ENCODE measurements at places on chromosomes 12 and 14.

DNA sequence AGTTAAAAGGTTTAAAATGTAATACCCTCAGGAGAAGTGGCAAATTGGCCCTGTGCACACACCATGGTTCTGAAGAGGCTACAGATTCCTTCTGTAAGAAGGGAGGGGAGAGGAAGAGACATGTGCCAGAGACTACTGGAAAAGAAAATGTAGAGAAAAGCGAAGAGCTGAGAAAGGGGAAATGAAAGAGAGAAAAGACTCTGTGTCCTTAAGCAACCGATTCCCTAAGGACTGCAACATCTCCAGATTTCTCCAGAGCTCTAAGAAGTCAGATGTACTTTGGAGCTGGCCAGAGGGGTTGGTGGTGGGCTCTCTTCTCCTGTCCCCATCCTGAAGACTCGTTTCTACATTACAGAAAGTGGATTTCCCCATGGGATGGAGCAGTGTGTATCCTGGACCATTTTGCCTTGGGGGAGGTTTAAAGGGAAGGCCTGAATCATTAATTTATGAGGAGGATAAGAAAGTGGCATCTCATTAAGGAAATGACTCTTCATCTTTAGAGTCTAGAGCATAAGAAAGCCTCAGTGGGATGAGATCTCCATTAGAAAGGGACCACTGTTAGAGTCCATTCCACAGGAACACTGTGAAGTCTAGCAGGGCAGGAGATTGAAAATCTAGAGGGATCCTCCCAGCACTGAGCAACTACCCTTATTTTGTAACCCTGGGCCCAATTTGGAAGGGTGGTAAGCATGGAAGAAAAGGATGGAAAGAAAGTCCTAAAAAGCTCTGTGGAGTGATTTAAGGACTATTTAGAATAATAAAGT is 45.5 kb upstream of the FUT8 start:
- H3K36me3 ChIP-seq = no peaks in the 10 kb centered on the region
- no peak overlapping the region for H3K27ac ChIP-seq
- DNase-seq = no peak
- H3K27me3 ChIP-seq = no peaks in the 10 kb centered on the region
- H3K4me3 ChIP-seq = no peak overlapping the region
- no peaks in the 10 kb centered on the region for H3K4me1 ChIP-seq

DNA sequence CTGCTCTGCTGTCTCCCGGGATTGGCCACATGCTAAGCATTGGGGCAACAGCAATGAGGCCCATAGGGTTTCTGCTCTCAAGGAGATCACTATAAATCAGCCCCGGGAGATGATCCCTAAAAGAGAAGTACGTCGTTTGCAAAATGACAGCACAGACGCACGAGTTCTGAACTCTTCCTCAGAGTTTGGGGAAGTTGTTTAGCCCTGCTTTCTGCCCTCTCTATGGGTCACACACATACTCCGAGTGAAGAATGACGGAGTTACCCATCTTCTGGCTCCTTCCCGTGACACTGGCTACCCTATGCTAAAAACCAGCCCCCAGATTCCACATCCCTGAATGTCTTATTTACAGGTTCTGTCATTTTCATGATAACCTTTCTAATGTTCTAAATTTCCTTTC is 258.0 kb upstream of the PLEKHG7 start:
- no peak overlapping the region for H3K27ac ChIP-seq
- no peaks in the 10 kb centered on the region for H3K27me3 ChIP-seq
- H3K4me1 ChIP-seq = no peaks in the 10 kb centered on the region
- no peaks in the 10 kb centered on the region for H3K36me3 ChIP-seq
- no peak for DNase-seq
- no peak overlapping the region for H3K4me3 ChIP-seq

- H3K4me1 ChIP-seq = no peaks in the 10 kb centered on the region
- H3K36me3 ChIP-seq = no peaks in the 10 kb centered on the region
- no peak for DNase-seq
- H3K4me3 ChIP-seq = no peak overlapping the region
Observed at GRCh38 chr12:69068448-69068847, 135.5 kb upstream of the CPM start.

DNA sequence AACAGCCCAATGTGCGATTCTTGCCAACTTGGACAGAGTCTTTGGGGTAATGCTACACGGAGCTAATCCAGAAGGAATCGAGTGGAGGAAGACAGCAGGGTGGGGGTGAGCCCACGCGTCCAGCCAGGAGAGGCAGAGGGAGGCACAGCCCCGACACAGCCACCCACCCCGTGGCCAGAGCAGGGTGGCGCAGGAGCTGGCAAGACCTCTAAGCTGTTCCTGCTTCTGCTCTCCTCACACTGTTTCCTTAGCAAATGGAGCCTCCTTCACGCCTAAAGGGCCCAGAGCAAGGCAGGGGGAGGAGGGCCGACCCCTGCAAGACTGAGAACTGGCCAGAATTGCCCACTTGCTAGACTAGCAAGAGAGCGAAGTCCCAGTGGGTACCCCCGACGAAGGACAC is 91.5 kb downstream of the FBXL14 start:
- no peak overlapping the region for H3K27ac ChIP-seq
- H3K4me1 ChIP-seq = peaks cover 4% of the 10 kb centered on the region
- no peak overlapping the region for H3K4me3 ChIP-seq
- H3K36me3 ChIP-seq = no peaks in the 10 kb centered on the region

DNA sequence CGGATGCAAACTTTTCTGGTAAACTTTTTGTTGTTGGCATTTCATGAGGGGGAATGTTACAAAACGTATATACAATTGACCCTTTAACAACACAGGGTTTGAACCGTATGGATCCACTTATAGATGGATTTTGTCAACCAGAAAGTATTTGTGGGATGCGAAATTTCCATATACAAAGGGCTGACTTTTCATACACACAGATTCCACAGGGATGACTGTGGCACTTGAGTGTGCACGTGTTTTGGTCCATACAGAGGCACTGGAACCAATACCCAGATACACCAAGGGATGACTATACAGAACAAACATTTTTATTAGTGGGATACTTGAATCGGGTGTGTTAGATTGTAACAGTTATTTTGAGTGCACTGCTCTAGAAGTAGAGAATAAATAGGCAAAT is 29.8 kb upstream of the CCT2 start:
- no peaks in the 10 kb centered on the region for H3K27me3 ChIP-seq
- no peak overlapping the region for H3K4me3 ChIP-seq
- no peaks in the 10 kb centered on the region for H3K4me1 ChIP-seq
- DNase-seq = no peak

GRCh38 chr14:64605926-64606685 is 56.3 kb downstream of the PPP1R36 start:
- no peak for DNase-seq
- no peak overlapping the region for H3K4me3 ChIP-seq
- H3K4me1 ChIP-seq = no peaks in the 10 kb centered on the region
- no peaks in the 10 kb centered on the region for H3K27me3 ChIP-seq
- no peaks in the 10 kb centered on the region for H3K36me3 ChIP-seq

DNA sequence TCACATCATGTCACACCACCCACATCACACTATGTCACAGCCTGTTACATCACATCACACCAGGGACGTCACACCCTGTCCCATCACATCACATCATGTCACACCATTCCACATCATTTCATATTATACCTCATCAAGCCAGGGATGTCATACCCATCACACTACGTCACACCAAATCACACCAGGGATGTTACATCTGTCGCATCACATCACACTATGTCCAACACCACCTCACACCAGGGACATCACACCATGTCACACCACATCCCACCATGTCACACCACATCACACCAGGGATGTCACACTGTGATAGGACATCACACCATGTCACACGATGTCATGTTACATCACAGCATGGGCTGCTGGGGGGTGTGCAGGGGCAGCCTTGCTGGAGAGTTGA is 110.6 kb downstream of the TMEM121 start:
- H3K4me3 ChIP-seq = no peak overlapping the region
- no peaks in the 10 kb centered on the region for H3K27me3 ChIP-seq
- H3K4me1 ChIP-seq = no peaks in the 10 kb centered on the region
- no peaks in the 10 kb centered on the region for H3K36me3 ChIP-seq
- DNase-seq = no peak
- no peak overlapping the region for H3K27ac ChIP-seq

DNA sequence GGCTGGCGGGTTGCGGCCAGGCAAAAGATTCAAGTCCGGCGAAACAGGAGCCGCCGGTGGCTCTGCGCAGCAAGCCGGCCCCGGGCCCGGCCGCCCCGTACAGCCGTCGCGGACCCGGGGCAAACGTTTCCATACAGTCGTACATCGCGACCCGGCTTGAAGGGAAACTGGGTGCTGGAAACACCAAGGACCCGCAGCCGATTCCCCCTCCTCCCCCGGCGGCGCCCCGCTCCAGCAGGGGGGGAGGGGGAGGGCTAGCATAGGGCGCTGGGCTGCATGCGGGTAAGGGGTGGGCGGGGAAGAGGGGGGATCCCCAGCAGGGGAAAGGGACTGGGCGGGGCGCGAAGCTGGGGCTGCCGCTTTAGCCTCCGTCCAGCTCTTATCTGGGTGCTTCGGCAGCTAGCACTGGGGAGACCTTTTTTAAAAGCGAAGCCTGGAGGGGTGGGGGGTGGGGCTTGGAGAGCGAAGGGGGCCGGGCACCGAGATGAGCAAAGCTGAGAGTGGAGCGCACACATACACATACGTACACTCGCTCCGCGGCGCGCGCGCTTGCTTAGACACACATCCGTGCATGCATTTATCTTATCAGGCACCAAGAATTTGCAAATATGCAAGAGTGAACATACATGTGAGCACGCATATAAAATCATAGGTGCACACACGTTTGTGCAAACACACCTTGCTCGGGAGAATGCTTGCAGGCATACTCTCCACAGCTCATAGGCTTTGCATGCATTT is 11.9 kb downstream of the RARG start:
- H3K4me1 ChIP-seq = peaks cover 69% of the 10 kb centered on the region
- H3K27ac ChIP-seq = peak overlapping the region; percentile 57
- peak overlapping the region; percentile 96 for H3K4me3 ChIP-seq
- H3K27me3 ChIP-seq = no peaks in the 10 kb centered on the region

- no peaks in the 10 kb centered on the region for H3K36me3 ChIP-seq
- no peaks in the 10 kb centered on the region for H3K4me1 ChIP-seq
- H3K27me3 ChIP-seq = no peaks in the 10 kb centered on the region
Observed at GRCh38 chr14:73227812-73228781, 9.2 kb upstream of the PAPLN start.

- no peaks in the 10 kb centered on the region for H3K4me1 ChIP-seq
- no peak overlapping the region for H3K4me3 ChIP-seq
- H3K27ac ChIP-seq = no peak overlapping the region
- no peaks in the 10 kb centered on the region for H3K27me3 ChIP-seq
Observed at GRCh38 chr12:104971306-104971705, 13.2 kb upstream of the SLC41A2 start.

- no peaks in the 10 kb centered on the region for H3K4me1 ChIP-seq
- no peak overlapping the region for H3K27ac ChIP-seq
- H3K4me3 ChIP-seq = no peak overlapping the region
- DNase-seq = no peak
Observed at GRCh38 chr12:19244312-19244711, 114.8 kb downstream of the PLEKHA5 start.

DNA sequence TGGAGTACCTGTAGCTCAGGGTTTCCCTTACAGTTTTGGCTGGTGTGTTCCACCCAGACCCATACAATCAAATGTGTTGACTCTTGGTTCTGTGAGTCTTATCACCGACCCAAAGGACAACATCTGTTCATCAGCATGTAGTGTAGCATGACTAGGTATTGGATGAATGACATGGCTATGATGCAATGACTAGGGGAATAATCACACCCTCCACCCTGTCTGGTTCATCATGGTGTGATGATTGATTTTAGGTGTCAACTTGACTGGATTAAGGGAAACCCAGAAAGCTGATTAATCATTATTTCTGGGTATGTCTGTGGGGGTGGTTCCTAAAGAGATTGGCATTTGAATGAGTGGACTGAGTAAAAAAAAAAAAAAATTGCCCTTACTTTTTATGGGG is 311.3 kb downstream of the DPF3 start:
- no peak for DNase-seq
- no peaks in the 10 kb centered on the region for H3K27me3 ChIP-seq
- H3K36me3 ChIP-seq = no peaks in the 10 kb centered on the region
- H3K27ac ChIP-seq = no peak overlapping the region
- H3K4me3 ChIP-seq = no peak overlapping the region

- H3K27me3 ChIP-seq = no peaks in the 10 kb centered on the region
- H3K36me3 ChIP-seq = peaks cover 32% of the 10 kb centered on the region
- peak overlapping the region; percentile 12 for H3K4me3 ChIP-seq
- no peak overlapping the region for H3K27ac ChIP-seq
- H3K4me1 ChIP-seq = peaks cover 82% of the 10 kb centered on the region
Observed at GRCh38 chr14:91354979-91355685, 62.5 kb downstream of the CCDC88C start.

DNA sequence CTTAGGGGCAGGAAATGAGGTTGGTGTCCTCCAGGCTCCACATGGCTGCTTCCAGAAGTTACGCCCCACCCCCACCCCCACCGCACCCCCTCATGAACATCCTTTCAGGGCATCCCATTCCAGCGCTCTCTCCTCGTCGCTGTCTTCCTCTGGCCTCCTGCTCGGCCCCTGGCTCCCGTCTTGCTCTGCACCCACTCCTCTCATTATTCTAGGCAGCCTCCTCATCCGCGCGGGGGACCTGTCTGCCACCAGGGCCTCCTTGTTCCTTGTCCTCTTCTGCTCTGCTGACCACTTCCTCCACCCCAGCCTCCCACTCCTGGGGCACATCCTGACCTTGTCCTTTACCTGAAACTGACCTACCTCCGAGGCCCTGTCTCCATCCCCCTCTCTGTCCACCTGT is 29.8 kb upstream of the PLEKHG6 start:
- H3K4me1 ChIP-seq = peaks cover 4% of the 10 kb centered on the region
- no peaks in the 10 kb centered on the region for H3K27me3 ChIP-seq
- DNase-seq = no peak
- H3K36me3 ChIP-seq = no peaks in the 10 kb centered on the region
- H3K27ac ChIP-seq = no peak overlapping the region

DNA sequence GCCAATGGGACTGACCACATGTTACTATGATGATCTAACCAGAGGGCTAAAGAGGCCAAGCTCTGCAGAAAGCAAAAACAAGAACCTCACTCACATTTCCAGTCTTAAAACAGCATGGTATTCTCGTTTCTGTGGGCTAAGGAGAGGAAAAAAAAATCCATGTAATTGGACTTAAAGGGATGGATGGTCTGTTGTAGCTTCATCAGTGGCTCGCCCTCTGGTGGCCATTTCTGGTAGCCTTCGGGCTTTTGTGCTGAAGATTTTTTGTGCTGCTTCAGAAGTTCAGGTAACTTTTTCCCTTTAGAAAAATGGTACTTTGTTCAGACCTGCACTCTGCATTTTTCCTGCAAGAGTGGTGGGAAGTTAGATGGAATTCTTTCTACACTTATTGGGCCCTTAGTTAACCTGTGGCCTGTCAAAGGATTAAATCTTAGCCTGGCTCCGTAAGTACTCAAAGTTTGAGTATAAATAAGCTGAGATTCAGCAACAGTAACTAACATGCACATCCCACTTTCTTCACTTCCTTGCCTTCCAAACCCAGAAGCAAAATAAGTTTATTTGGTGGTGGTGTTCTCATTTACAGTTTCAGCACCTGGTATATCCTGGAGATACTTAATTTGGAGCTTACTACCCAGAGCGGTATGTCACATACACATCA is 22.3 kb downstream of the DCAF4 start:
- no peaks in the 10 kb centered on the region for H3K36me3 ChIP-seq
- H3K4me1 ChIP-seq = no peaks in the 10 kb centered on the region
- H3K4me3 ChIP-seq = no peak overlapping the region
- H3K27ac ChIP-seq = no peak overlapping the region
- H3K27me3 ChIP-seq = no peaks in the 10 kb centered on the region
